8988T (cell line): ENCODE measurements at places on chromosomes 6 and 20.

GRCh38 chr20:6504826-6505225 is 262.7 kb upstream of the BMP2 start:
- DNase-seq = no peak

GRCh38 chr20:57967364-57967763 is 257.5 kb upstream of the PMEPA1 start:
- DNase-seq = no peak

- no peak for DNase-seq
These were observed 19.3 kb downstream of the SLCO4A1 start for GRCh38 chr20:62661647-62662046.

- DNase-seq = no peak
These were observed 377.6 kb upstream of the ZFP64 start for GRCh38 chr20:52569201-52569600.

- DNase-seq = no peak
These were observed 50.6 kb downstream of the TRAF3IP2 start for GRCh38 chr6:111555036-111555435.

DNA sequence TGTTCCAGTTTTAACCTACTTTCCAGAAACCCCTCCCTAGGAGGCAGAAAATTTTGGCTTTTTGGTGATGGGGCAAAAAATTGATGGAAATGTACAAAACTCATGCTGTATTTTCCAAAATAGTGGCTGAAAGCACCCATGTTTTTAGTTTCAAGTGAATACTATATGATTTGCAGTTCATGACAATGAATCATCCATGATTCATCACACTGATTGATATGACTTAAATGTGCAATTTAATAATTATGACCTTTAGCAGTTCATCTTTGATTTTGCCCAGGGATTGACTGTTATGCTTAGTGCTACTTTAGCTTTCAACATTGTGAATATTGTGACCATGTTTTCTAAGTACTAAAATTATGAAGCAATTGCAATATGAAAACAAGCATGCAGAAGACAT is 478.7 kb downstream of the HTR1B start:
- DNase-seq = no peak

DNA sequence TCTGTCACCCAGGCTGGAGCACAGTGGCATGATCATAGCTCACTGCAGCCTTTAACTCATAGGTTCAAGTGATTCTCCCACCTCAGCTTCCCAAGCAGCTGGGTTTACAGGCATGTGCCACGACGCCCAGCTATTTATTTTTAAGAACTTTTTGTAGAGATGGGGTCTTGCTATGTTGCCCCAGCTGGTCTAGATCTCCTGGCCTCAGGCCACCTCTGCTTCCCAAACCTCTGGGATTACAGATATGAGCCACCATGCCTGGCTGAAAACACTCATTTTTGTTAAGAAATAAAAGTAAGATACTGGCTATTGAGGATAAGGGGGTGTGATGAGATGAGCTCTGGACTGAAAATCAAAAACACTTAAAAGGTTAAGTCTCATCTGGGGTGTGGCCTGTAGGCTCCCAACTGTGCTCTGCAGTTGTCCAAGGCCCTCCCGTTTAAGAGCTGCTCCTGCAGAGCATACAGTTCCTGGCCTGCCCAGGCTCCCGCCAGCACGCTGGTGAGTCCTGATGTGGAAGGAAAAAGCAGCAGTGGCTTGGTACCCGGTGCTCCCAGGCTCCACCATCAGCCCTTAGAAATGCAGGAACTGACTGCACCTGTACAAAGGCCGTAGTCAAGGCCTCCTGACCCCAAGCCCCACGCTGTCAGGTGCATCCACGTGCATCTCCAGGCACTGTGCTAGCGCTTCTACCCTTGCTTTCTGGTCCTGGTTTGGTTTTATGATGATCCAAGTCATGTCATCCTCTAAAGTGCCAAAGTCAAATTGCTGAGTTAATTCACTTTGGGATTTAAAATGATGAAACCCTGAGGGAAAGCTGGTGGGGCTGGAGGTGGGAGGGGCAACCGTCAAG is 111.5 kb downstream of the TMEM242 start:
- no peak for DNase-seq

DNA sequence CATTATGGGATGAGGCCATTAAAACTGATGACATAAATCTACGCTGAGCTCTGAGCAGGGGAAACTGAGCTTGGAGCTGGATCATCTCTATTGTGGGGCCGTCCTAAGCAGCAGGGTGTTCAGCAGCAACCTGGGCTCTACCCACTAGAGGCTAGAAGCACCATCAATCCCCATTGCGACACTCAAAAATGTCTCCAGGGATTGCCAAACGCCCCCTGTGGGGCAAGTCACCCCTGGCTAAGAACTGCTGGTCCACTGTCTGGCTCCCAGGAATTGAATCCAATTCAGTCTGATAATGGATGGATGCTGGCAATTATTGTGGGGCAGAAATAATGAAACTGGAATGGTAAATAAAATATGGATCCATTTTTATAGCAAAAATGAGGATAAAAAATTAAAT is 38.2 kb downstream of the PMEPA1 start:
- DNase-seq = peak; percentile 76

DNA sequence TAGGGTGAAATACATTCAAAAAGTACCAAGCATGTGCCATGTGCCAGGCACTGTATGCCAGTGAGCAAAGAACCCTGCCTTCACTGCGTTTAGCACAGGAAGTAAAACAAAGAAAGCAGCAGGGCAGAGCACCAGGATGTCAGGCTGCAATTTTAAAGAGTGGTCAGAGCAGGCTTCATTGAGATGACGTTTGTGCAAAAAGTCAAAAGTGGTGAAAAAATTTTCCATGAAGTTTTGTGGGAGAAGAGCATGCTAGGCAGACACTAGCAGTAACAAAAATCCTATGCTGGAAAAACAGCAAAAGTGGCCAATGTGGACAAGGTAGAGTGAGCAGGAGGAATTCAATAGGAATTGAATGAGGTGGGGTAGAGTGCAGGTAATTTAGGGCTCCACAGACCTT is 31.3 kb downstream of the AKIRIN2 start:
- no peak for DNase-seq

GRCh38 chr6:4805553-4806336 is 29.5 kb downstream of the CDYL start:
- DNase-seq = peak; percentile 51

DNA sequence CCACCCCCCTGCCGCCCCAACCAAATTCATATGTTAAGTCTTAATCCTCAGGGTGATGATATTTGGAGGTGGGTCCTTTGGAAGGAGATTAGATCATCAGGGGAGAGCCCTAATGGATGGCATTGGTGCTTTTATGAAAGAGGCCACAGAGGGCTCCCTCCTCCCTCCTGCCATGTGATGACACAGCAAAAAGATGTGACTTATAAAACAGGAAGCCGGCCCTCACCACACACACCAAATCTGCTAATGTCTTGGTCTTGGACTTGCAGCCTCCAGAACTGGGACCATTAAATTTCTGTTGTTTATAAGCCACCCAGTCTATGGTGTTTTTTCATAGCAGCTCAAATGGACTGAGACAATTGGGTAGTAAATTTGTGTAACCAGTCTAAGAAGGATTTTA is 176.3 kb downstream of the ADGRG6 start:
- DNase-seq = no peak

DNA sequence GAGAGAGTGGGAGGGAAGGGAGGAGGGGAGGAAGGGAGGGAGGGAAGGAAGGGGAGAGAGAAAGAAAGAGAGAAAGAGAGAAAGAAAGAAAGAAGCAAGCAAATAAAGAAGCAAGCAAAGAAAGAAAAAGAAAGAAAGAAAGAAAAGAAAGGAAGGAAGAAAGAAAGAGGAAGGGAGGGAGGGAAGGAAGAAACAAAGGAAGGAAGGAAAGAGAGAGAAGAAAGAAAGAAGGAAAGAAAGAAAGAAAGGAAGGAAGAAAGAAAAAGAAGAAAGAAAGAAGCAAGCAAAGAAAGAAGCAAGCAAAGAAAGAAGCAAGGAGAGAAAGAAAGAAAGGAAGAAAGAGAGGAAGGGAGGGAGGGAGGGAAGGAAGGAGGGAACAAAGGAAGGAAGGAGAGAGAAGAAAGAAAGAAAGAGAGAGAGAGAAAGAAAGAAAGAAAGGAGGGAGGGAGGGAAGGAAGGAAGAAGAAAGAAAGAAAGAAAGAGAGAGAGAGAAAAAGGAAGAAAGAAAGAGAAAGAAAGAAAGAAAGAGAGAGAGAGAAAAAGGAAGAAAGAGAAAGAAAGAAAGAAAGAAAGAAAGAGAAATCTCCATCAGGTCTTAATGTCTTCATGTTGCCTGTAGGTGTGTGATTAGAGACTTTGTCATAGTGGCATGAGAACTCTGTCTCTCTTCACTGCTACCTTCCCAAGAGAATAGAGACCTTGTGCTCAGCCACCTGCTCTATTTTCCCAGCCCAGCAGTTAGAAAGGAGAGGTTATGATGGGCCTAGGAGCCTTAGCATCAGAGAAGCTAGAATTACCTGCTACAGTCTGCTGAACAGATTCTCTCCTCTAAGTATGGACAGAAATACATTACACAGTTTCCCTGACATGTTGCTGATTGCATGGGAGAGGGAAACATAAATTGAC is 5.0 kb downstream of the SEMG1 start:
- no peak for DNase-seq

GRCh38 chr6:18510644-18511033 is 123.5 kb downstream of the RNF144B start:
- DNase-seq = no peak
